Activated T-cell treated with anti-CD3 and anti-CD28 coated beads for 4 hours (primary cell): ENCODE measurements at places on chromosomes 11 and 22.

- no peak for DNase-seq
Observed at GRCh38 chr11:112931703-112932102, 29.5 kb upstream of the NCAM1 start.

DNA sequence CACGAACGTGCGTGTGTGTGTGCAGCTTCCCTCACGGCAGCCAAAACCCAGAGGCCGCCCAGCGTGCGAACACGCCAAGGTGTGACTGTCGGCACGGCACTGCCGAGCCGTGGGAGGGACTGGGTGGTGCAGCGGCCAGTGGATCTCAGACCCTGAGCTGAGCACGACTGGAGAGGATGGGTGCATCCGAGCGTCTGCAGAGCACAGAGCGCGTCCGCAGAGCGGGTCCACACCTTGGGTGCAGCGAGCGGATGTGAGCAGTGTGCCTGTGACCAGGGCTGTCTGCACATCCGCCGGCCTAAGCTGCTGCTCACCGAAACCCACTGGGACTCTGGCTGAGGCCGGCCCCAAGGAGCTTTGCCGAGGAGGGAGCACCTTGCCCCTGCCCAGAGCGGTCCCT is 22.7 kb downstream of the PTDSS2 start:
- DNase-seq, result no peak

DNA sequence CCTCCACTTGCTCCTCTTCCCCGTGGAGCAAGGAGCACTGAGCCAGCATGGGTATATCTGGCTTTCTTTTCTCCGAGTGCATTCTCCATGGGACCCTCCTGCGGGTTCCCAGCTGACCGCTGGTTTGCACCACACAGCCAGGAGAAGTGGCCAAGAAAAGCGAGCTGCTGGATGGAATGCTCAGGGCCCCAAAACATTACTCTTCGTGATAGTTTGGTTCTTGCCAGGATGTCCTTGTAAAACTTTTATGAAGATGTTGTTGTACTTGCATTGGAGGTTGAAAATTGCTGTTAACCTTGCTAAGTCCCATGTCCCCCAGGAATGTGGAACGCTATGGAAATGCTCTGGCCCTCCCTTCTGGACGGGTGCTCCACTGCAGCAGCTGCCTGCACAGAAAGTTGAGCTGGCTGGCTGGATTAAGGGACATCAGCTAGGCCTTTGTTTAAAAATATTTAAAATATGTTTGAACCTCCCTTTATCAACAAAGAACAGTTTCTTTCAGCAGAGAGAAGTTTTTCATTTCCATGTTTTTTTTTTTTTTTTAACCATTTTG is 68.7 kb downstream of the ZNRF3 start:
- no peak for DNase-seq

GRCh38 chr11:74493791-74494630 is 487 bp upstream of the LIPT2 start:
- no peak for DNase-seq

GRCh38 chr22:37782340-37783168 is 25.2 kb upstream of the GCAT start:
- DNase-seq, result no peak

GRCh38 chr11:27279460-27279859 is 83.6 kb downstream of the CCDC34 start:
- no peak for DNase-seq

DNA sequence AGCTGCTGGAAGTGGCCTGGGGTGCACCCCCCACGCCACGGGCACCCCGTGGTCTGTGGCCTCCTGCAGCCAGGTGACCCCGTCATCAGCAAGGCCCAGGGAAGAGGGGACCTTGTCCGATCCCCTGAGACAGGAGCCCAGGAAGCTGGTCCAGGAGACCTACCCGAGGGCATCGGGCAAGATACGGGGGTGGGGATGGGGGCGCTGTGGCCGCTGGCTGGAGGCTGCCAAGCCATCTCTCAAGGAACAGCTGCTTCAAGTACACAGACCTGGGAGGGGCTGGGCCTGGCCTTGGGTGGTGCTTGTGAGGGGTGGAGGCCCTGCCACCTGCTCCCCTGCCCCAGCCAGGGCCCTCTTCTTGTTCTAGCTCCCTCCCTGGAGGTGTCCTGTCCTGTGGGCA is 1272.1 kb downstream of the BRD1 start:
- no peak for DNase-seq

DNA sequence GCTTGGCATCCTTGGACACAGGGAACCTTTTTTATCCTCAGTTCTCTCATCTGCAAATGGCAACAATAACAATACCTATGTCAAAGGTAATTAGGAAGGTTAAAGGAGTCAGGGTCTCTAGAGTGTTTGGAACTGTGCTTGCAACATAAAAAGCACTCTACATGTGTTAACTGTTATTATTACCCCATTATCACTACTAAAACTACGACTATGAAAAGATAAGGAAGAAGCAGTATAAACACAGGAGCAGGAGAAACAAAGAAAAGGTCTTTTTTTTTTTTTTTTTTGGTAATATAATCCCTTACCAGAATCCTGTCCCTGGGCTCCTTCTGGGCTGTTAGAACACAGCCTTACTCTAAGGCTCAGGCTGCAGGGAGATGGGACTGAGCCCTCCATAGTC is 348.2 kb downstream of the CADM1 start:
- no peak for DNase-seq

DNA sequence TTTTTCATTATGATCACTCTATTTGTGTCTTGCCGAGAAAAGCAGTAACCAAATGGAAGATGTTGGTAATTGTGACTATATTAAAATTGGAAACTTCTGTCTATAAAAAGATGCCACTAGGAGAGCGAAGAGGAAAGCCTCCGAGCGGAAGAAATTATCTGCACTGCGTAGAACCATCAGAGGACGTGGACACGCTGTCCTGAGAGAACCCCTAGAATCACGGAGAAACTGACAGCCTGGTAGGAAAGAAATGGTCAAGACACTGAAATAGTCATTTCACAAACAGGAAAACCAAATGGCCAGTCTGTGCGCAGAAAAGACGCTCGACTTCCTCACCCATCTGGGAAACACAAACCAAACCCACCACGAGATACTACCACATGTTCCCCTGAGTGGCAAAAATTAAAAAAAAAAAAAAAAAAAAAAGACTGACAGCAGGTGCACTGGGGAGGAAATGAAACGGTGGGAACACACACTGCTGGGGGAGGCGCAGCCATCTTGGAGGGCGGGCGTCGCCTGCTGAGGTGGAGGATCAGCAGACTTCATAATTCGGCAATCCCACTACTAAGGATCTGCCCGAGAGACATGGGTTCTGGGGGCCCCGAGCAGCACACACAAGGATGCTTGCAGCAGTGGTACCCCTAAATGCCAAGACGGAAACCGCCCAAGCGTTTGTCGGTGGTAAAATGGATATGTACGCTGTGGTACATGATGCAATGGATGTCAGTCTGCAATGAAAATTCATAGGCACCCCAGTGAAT is 21.3 kb downstream of the IFITM10 start:
- DNase-seq, result no peak

DNA sequence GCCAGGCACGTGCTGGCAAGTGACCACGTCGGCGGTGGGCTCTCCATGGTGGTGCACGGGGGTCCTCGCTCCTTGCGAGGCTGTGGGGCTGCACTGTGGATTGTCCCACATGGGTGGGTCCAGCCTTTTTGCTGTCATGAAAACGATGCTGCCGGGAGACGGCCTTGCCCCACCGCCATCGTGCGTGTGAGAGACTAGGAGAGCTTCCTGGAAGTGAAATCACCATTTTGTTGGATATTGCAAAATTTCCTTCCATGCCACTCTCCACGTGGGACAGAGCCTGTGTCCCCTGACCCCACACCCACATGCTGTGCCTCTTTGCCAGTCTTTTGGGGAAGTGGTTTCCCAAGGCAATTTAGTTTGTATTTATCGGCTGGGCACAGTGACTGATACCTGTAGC is 18.2 kb upstream of the GRAMD4 start:
- DNase-seq, result no peak

GRCh38 chr22:44486538-44486937 is 11.5 kb downstream of the RTL6 start:
- DNase-seq, result no peak

GRCh38 chr22:37163575-37164504 is 14.1 kb upstream of the IL2RB start:
- no peak for DNase-seq

DNA sequence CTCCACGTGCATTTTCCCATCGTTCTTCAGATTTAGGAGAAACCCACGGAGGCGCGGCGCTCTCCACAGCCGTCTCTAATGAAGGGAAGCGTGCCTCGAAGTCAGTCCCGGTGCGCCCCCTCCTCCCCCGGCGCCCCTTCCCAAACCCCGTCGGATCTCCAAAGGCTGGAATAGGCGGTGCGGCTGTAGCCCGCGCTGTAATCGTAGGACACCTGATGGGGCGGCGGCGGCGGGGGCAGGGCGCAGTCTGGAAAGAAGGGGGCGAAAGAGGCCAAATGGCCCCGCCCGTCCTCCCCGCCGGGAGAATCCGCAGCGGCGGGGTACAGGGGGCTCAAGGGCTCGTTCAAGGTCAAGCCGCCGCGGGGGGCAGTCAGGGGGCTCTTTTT is 1.3 kb downstream of the FAM181B start:
- no peak for DNase-seq

- no peak for DNase-seq
Observed at GRCh38 chr11:74540270-74540669, 46.7 kb upstream of the LIPT2 start.

DNA sequence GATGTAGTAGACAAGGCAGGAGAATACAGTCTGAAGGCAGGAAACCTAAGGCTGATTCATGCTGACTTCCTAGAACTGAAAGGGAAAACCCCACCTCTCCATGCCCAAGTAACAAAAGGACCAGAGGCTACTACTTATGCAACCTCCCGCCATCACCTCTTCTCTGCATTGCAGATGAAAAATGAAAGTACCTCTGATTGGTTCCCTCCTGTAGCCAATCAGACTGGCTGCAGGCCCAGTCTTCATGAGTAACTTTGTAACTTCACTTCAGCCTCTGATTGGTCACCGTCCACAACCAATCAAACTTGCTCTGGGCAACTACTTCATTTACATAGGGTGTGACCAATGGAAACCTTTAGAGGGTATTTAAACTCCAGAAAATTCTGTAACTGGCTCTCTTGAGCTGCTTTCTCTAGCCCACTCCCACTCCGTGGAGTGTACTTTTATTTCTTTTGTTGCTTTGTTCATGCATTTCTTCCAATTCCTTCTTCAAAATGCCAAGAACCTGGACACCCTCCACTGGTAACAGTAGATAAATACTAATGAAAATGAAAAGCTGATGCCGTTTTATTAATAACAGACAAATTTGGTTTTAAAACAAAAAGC is 5.2 kb upstream of the MAP6 start:
- no peak for DNase-seq

GRCh38 chr22:37062376-37062675 is 10.8 kb downstream of the KCTD17 start:
- no peak for DNase-seq

- DNase-seq, result peak; percentile 0
Observed at GRCh38 chr11:6315811-6316425, 4.4 kb downstream of the CAVIN3 start.

DNA sequence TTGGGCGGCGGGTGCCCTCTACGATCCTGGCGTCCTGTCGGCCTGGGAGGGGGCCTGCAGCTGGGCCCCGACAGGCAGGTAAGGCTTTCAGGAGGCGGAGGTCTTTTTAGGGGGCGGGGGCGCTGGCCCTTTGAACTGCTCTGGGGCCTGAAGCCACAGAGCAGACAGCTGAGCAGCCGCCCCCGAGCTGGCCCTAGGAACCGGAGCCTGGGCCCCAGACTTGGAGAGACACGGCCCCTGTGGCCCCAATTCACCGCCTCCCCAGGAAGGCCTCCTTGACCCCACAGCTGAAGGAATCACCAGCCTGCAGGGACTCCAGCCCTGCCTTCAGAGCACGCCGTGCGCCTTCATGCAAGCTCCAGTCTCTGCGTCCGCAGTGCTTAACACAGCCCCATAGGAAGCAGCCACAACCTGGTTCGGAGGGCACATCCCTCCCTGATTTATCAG is 618 bp upstream of the CERK start:
- no peak for DNase-seq

DNA sequence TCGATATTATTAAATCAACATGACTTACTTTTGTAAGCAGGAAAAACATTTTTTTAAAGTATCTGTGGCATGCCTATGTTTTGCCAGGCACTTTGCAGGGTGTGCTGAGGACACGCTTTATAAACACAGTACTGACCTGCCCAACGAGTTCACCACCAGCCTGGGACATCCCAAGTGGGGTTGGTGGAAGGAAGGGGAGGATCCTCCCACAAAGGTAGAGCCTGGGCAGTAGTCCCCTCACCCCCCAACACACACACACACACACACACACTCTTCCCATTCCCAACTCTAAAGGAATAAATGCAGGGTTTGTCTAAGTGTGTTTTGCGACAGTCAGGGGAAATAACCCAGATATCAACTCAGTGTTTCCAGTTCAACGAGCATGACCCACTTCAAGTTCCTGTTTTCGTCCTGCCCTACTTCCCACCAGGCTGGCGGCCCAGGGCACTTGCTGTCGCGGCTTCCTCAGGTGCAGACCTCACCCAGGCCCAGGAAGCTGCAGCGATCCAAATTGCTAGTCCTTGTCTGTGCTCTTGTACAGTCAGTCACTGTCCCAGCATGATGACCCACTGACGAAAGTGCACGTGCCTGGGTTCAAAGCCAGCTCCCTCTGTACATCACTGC is 3.1 kb downstream of the CERK start:
- DNase-seq, result no peak

DNA sequence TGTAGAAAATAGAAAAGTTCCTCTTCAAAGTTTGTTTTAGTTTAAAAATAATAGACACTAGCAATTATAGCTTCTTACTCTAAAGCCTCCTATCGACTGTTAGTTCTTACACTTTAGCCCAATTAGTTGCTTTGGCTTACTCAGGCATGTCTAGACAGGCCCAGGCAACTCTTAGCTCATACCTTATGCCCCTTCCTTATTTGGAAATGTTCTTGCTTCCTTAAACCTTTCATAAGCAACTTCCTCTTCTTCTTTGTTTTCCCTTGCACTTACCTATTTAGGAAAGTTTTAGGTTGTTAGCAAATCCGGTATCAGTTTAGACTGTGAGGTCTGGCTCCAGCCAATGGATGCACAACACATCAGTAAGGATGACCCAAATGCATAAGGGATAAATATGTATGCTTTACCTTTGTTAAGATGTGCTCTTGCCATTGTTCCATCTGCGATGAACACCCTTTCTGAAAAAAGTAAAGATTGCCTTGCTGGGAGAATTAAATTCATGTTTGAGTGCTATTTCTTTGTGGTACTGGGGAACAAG is 1277.5 kb upstream of the CNTN5 start:
- DNase-seq, result no peak

DNA sequence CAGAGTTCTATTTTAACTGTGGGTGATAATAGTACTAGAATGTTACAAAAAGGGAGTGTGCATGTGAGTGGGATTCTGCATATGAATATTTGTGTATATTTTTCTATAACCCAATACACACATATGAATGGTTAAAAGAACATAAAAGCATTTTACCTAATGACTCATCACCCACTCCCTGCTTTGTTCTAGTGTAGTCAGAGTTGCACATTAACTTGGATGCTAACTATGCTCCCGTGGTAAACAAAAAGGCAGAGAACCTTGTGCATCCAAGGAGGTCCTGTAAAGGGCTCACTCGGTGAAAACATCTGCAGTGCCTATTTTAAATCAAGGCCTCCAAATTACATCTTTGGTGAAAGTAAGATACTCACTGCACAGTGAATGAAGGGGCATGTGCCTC is 1289.4 kb downstream of the LRRC4C start:
- no peak for DNase-seq

- no peak for DNase-seq
Observed at GRCh38 chr11:95991101-95991500, 67.2 kb upstream of the MTMR2 start.
